ENCODE measurements at places on chromosomes 4 and X. TPM values are rescaled to one million over a fixed set of nuclear protein-coding genes. Genes with fewer than 3 reads are reported as not detected.
A peak's percentile ranks its signal among the peaks of the same experiment; 100 is the strongest.

DNA sequence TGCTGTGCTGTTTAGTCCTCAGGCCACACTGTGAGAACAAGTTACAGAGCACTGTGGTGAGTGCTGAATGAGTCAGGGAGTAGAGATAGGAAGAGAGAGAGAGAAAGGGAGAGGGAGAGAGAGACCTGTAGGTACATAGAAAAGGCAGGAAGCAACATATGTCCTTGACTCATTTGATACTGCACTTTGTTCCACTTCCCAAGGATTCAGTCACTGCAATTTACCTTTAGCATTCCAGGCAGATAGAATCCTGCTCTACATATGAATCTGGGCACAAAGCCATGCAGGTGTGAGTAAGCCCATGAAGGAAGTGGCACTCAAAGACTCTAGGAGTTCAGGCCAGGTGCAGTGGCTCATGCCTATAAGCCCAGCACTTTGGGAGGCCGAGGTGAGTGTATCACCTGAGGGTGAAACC lies 1.0 kb upstream of the DAPP1 start:
- no peak for DNase-seq

GRCh38 chr4:23130845-23131244 lies 438.1 kb downstream of the GBA3 start:
- no peak for DNase-seq

GRCh38 chr4:89353514-89353913 lies 45.9 kb upstream of the GPRIN3 start:
- DNase-seq, result no peak

DNA sequence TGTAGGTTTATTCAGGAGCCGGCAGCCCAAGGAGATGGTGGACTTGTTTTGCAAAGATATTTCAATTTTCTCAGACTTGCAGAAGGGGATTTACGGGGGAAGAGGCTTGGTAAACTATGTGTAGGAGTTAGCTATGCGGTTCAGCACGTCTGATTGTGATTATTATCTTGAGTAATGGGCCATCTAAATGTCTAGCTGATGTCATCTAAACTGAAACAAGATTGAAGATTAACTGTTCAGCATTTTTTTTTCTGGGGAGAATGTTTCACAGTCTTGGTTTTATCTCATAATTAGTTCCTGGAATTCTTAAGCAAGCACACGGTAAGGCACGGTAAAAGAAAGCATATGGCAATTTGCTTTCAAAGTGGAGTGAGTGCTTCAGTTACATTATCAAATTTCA lies 207.3 kb upstream of the CXorf51B start:
- DNase-seq, result no peak

GRCh38 chr4:99462875-99463464 lies 27.8 kb upstream of the ADH7 start:
- peak; percentile 86 for DNase-seq

DNA sequence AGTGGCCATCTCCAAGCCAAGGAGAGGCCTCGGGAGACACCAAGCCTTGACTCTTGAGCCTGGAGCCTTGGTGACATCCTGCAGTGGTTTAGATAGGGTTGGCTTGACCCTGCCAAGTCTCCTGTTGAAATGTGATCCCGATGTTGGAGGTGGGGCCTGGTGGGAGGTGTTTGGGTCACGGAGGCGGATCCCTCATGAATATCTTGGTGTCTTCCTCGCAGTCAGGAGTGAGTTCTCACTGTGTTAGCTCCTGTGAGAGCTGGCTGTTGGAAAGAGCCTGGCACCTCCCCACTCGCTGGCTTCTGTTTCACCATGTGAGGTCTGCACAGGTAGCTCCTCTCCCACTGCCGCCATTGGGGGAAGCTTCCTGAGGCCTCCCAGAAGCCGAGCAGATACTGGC lies 38.8 kb downstream of the ADRA2C start:
- no peak for DNase-seq

GRCh38 chrX:135480076-135480475 lies 40.4 kb upstream of the INTS6L start:
- DNase-seq, result no peak

GRCh38 chr4:25937801-25938200 lies 23.8 kb downstream of the SMIM20 start:
- DNase-seq, result no peak

DNA sequence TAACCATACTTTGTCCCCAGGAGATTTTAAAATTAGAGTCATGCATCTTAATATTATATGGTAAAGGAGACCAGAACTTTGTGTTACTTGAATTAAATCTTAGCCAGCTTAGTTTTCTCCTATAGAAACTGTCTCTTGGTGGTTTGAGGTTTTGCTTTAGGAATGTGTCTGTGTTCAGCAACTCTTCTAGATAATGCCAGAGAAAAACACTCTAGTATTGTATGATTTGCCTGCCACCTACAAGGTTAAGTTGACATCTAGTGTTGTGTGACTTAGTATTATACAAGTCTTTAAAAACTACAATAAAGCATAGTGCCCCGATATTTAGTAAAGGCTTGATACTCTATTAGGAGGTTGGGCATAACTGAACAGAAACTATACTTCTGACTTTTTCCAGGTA lies 2.1 kb downstream of the UGT8 start:
- DNase-seq, result no peak

DNA sequence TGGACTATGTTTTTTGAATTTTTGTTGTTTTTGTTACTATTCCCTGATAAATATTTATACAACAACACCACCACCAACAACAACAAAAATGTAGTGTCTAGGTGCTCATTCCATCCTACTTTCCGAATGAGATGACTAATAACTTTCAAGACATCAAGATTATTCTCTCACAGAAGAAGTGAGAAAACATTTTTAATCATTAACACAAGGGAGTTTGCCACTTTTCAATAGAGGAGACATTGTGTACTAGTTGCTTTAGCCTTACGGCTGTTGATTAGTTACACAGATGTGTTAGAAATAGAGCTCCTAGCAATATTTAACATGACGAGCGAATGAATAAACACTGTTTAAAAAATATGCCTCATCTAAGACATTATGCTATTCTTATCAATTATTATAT lies 898.8 kb downstream of the C4orf33 start:
- DNase-seq, result no peak

- DNase-seq, result no peak
These were observed 112.5 kb downstream of the ANAPC10 start for GRCh38 chr4:144985531-144985930.

DNA sequence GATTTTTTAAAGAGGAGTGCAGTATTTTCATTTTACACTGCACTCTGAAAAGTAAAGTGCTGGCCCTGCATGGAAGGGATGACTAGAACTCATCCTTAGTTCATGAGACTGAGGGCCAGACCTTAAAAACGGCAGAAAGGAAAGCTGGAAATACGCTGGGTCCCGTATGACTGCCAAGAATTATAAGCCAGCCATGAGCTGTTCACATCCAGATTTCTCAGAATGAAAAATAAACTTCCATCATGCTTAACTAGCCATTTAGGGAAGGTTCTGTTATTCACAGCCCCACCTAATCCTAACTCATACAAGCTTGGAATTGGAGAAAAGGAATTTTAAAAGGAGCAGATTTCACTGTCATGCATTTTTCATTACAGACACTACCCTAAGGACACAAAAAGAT lies 894.4 kb downstream of the FAT4 start:
- DNase-seq, result no peak

DNA sequence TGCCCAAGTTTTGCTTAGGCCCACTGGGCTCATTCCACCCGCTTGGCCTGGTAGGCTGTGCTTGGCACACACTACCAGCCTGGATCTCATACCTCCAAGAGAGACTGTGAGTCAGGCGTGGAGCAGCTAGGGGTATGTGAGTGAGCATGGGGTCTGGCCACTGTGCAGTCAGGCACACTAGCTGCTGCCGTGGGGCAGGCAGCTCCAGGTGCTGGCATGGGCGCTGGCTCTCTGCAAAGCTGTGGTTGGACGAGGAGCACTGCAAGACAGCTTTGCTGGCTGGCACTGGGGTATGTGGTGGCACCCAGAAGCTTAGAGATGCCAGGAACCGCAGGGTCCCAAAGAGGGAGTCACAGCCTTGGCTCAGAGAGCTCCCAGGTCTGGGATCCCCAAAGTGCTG lies 377.8 kb downstream of the KCTD8 start:
- DNase-seq, result no peak

- no peak for DNase-seq
These were observed 5.4 kb downstream of the TBC1D1 start for GRCh38 chr4:37896206-37896860.

DNA sequence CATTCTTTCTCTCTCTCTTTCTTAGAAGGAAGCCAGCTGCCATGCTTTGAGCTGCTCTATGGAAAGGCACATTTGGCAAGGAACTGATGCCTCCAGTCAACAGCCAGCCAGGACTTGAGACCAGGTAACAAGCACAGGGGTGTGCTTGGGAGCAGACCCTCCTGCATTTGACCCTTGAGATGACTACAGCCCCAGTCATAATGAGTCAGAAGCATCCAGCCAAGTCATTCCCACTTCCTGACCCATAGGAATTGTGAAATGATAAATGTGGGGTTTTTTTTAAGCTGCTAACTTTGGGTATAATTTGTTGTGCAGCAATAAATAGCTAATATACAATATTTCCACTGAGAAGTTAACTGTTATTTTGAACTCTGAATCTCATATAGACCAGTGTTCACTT lies 446.9 kb downstream of the GRXCR1 start:
- peak; percentile 30 for DNase-seq

GRCh38 chrX:36908801-36909675 lies 99.1 kb upstream of the FAM47C start:
- peak; percentile 52 for DNase-seq

DNA sequence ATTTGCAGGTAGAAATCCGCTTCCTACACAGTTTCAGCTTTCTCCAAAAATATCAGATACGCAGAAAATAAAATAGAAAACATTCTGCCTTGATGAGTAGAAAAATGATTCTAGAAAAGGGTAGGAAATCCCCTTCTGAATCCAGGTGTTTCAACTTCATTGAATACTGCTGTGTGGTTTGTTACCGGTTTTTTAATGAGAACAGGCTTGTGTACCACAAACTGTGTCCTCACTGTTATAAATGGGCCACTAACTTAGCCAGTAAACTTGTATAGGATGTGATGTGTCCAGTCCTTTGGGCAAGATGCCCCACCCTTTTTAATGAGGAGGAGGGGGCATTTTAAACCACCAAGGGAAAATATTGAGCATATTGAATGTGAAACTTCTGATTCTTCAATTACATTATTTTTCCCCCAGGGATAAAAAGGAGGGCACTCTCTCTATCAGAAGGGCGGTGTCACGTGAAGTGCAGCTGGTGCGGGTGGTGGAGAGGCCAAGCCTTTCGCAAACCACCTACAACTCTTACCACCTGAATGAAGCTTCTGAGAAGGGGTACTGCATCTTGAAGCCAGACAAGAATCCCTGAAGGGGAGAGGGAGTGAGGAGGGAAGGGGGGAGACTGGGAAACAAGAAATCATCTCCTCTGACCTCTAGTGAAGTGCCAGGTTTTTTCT lies 4.5 kb downstream of the CXXC4 start:
- DNase-seq, result peak; percentile 60

GRCh38 chr4:129364747-129365452 lies 268.9 kb downstream of the C4orf33 start:
- DNase-seq, result no peak

GRCh38 chrX:86935988-86936387 lies 581.6 kb upstream of the KLHL4 start:
- DNase-seq, result peak; percentile 0

DNA sequence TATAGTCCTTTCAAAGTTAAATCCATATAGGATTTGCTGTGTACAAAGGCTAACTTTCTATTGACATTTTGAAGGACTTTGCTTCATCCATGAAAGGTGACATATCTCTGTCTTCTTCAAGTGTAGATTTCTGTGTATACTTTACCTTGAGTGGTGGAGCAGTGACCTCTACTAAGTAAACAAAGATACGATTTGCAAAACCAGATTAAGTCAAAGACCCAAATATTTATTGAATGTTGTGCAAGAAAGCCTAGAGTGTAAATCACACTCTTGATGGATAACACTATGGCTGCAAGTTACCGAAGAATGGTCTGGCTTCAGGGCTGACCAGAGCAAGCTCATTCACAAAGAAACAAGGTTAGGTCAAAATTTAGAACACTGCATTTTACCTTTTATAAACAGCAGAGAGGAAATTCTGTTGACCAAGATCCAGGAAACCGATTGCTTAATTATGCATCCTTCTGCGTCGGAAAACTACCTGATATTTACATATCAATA lies 5.4 kb upstream of the FGG start:
- DNase-seq, result no peak

GRCh38 chr4:173516621-173517524 lies 13.2 kb downstream of the HAND2 start:
- no peak for DNase-seq

GRCh38 chr4:121307445-121308327 lies 73.1 kb downstream of the QRFPR start:
- DNase-seq, result peak; percentile 19

DNA sequence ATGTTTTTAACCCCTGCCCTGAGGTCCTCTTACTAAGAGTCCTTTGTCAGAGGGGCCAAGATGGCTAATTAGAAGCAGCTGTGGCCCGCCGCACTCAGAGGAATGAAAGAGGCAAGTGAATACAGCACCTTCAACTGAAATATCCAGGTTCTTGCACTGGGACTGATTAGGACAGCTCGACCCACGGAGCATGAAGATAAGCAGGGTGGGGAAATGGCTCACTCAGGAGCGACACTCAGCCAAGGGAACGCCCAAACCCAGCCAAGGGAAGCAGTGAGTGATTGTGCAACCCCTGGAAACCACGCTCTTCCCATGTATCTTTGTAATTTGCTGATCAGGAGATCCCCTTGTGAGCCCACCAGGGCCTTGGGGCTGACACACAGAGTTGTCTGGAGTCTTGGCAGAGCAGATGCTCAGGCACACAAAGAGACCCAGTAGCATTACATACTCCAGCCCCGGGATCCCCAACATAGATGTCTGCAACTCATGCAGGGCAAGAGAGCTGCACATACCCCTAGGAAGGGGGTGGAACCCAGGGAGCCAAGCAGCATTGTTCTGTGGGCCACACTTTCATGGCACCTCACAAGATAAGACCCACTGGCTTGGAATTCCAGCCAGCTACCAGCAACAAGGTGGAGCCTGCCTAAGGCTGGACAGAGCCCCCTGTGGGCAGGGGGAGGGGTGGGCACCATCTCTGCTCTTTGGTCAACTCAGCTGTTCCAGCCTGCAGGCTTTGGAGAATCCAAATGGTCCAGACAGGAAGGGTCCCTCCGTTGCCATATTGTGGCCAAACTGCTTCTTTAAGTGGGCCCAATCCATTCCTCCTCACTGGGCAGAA lies 23.3 kb downstream of the F8A3 start:
- no peak for DNase-seq

DNA sequence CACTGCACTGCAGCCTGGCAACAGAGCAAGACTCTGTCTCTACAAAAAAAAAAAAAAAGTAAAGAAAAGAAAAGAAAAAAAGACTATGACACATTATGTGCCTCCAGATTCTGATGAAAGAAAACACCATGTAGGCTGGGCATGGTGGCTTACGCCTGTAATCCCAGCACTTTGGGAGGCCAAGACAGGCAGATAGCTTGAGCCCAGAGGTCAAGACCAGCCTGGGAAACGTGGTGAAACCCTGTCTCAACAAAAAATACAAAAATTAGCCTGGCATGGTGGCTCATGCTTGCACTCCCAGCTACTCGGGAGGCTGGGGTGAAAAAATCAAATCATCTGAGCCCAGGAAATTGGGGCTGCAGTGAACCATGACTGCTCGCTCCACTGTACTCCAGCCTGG lies 19.4 kb downstream of the THOC2 start:
- no peak for DNase-seq

Gene VCX3A
- total RNA-seq, result not detected

Gene ATP5ME
- 70.4 TPM for total RNA-seq

Gene ENOX2
- total RNA-seq, result 8.0 TPM

Gene SLC16A2
- 15.6 TPM for total RNA-seq

Gene MAGEA9B
- not detected for total RNA-seq

Gene CHRDL1
- total RNA-seq, result 25.9 TPM

Gene FRAS1
- 5.1 TPM for total RNA-seq

Gene FMR1NB
- total RNA-seq, result not detected

Gene PABPC4L
- 2.7 TPM for total RNA-seq

All from osteoblast (primary cell).